ENCODE measurements at places on chromosomes 12 and 14. TPM values are rescaled to one million over a fixed set of nuclear protein-coding genes. Genes with fewer than 3 reads are reported as not detected.

KLRC3 gene
- total RNA-seq, result not detected

GRCh38 chr12:131681257-131681620 is 29.7 kb upstream of the SFSWAP start:
- DNase-seq, result no peak

LAG3 gene
- total RNA-seq, result not detected

- DNase-seq, result peak; percentile 94
Measured at GRCh38 chr12:65891987-65892481, 67.8 kb downstream of the HMGA2 start.

TTC9 gene
- total RNA-seq, result 1.1 TPM

DNA sequence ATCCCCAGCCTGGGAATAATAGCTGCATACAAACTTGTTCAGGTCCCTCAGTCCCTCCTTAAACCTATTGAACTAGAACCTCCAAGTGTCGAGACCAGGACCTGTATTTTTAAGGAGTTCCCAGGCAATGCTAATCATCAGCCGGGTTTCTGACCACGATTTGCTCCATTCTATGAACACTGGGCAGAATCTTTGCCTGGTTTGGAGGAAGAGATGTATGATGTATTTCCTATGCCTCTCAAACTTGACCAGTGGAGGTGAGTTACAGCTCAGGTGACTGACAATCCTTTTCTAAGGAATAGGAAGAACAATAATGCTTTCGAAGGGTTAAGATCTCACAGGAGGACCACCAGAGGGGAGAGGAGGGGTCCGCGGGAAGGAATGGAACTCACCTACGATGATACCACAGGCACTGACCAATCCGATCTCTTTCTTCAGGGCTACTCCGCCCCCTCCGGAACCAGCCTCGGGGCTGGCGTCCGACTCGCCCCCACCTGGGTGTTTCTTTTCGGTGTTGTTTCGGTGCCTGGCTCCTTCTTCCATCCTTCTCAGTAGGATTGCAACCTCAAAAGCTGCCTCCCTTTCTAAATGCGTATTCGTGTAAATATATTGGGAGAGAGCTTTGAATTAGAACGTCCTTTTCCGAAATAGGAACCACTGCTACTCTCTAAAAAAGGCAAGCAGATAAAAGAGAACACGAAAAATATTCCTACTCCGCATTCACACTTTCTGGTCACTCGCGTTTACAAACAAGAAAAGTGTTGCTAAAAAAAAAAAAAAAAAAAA is 895 bp downstream of the SLC7A8 start:
- no peak for DNase-seq

CD27 gene
- not detected for total RNA-seq

GRCh38 chr14:88786715-88787114 is 6.0 kb downstream of the EML5 start:
- DNase-seq, result no peak

GRCh38 chr14:71536015-71536740 is 396.1 kb upstream of the RGS6 start:
- no peak for DNase-seq

NOVA1 gene
- not detected for total RNA-seq

DNA sequence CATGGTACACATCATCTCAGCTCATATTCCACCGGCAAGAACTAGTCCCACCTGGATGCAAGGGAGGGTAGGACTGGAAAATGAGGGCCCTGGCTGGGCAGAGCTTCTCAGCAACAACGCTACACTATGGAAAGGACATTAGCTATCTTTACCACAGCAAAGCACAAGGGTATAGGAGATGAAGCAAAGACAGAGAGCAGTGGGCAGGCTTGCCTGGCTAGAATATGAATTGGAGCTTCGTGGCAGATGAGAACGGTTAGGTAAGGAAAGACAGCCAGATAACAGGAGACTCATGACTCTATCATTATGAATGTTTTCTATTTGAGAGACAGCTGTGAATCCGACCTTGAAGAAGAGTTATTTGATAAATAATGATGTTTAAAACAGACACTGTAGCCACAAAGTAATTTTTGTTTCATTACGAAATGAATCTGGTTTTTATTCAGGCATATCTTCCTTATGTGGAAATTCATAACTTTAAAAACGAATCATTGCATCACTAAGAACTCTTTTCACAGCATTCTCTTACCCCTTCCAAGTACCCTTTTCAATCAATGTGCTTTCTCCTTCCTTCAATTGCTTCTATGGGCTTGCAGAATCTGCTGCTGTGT is 59.1 kb upstream of the PCED1B start:
- no peak for DNase-seq

VASH1 gene
- total RNA-seq, result 3.5 TPM

DNA sequence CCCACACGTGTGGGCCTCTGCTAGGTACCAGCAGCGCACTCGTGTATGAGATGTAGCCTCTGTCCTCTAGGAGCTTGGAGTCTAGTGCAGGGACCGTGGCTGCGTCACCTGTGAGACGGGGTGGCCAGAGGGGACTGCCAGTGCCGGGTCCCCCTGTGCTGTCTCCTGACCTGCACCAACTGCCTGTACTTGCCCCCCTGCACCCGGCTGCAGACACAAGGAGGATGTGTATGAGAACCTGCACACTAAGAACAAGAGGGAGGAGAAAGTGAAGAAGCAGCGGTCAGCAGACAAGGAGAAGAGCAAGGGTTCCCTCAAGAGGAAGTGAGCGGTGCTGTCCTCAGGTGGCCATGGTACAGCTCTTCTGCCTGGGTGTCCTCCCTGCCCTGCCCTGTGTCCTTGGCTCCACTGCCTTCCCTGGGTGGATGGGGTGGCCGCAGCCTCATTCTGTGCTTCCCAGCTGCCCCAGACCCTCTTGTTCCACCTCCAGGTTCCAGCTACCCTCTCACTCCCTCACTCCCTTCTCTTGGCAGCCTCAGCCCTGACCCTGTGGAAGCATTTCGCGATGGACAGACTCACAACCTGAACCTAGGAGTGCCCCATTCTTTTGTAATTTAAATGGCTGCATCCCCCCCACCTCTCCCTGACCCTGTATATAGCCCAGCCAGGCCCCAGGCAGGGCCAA is 9.6 kb downstream of the PTPN6 start:
- no peak for DNase-seq

DNA sequence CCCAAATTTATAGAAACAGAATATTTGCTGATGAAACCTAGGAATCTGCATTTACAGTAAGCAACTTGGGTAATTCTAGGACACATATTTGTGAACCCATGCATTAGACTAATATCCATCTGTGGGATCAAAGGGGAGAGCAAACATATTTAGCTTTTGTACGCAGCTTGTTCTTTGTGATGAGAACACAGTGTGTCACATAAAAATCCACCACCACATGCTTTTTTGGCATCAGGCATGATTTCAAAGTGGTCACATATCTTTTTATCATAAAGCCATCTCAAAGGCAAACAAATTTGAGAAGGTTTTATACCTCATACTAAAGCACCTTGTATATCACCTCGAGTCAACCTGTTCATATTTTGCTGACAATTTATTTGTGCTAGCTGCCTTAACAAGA is 15.7 kb downstream of the DNAL1 start:
- DNase-seq, result no peak

DNA sequence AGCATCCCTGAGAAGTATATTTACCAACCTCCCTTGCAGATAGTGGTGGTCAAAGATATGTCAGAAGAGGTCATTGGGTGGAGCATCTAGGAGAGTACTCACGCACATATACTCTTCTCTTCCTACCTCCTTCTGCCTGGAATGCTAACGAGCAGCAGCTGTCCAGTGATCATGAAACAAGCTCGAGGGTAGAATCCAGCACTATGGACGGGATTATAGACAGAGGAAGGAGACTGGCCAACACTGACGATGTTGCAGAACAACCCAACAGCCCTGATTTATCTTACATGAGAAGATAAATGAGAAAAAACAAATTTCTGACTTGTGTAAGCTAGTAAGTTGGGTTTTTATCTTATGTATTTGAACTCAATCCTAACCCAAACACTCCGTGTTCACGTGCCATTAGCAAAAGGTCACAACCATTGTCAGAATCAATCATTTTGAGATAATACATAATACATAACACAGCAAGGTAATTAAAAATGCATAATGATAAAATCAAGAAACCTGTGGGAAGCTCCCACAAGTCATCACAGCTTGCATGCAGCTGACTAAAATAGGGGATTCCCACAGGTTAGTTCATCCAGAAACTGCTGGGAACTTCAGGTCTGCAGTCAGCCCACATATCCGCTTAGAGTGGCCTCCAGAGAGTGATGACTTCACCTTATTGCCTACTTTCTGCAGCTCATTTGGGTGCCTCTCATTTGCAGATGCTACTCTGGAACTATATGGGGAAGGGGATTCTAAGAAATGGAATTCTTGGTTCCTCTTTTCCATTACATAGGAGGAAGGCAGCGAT is 36.3 kb upstream of the STK38L start:
- peak; percentile 45 for DNase-seq

DNA sequence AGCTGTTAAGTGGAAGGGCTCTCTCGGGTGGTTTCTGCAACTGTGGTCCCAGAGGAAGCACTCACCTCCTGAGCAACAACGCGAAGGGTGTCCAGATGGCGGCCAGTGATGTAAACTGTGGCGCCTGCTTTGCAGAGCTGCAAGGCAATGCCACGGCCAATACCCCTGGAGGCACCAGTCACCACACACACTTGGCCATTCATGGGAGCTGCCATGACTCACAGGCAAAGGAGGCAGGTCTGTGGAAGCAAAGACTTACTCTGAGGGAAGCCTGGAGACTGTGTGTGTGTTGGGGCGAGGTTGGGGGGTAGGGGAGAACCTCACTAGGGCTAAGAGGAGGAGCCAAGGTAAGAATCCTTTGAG is 707 bp downstream of the DHRS1 start:
- DNase-seq, result peak; percentile 34

DNA sequence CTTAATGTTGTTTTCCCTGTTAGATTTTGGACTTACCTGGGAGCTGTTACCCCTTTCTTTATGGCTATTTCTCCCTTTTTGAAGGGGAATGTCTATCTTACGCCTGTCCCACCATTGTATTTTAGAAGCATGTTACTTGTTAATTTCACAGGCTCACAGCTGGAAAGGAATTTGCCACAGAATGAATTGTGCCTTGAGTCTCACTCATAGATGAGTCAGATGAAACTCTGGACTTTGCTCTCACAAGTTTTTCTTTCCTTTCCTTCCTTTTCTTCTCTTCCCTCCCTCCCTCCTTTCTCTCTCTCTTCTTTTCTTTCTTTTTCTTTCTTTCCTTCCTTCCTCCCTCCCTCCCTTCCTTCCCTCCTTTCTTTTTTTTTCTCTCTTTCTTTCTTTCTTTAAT is 9.3 kb upstream of the ATF7IP start:
- DNase-seq, result no peak

PTGES3 gene
- total RNA-seq, result 222 TPM

DNA sequence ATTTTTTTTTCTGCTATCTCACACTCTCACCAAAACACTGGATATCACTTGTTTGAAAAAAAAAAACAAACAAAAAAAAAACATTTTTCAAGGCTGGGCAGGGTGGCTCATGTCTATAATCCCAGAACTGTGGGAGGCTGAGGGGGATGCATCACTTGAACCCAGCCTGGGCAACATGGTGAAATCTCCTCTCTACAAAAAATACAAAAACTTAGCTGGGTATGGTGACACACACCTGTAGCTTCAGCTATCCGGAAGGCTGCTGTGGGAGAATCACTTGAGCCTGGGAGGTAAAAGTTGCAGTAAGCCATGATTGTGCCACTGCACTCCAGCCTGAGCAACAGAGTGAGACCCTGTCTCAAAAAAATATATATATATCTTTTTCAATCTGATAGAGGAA is 66.2 kb downstream of the EPS8 start:
- no peak for DNase-seq

GRCh38 chr14:69363055-69363454 is 35.0 kb downstream of the ERH start:
- no peak for DNase-seq

DNA sequence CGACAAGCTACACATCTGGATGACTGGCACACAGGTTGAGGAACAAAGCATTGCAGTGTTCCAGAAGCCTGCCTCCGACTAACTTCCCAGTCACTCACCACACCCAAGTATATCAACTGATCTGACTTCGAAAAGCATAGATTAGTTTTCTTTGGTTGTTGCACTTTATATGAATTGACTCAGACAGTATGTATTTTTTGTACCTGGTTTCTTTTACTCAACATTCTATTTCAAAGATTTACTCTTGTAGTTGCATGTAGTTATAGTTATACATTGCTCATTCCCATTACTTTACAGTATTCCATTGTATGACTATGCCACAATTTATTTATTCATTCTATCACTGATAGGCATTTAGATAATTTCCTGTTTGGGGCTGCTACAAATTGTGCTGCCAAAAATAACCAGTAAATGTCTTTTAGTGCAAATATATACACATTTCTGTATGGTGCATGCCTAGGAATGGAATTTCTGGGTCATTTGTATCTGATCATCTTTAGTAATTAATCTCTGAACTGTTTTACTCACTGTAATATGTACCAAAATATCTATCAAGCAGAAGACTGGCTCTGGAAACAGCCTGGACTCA is 17.8 kb downstream of the PLCZ1 start:
- no peak for DNase-seq

DNA sequence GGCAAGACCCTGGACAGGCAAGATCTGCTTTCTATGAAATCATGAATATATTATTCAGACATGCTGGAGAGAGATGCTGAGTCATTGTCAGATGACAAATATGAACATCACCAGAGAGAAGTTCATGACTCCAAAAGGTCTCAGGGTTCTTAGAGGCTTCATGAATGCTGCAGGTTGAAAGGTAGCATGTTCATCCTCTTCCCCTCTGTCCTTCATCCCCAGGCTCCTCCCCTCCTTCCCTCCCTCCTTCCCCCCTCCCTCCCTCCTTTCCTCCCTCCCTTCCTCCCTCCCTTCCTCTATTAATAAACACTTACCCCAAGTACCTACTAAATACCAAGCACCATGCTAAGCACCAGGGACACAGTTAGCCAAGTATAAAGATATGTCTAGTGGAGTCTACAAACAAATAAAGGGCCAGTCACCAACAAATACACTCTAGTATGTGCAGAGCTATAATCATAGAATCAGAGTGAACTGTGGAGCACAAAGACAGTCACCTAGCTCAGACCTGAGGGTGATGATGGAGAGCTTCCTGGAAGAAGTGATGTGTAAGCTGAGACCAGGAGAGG is 46.2 kb downstream of the RPH3A start:
- DNase-seq, result peak; percentile 44

GRCh38 chr12:97960741-97961608 is 498.4 kb downstream of the RMST start:
- peak; percentile 40 for DNase-seq

DNA sequence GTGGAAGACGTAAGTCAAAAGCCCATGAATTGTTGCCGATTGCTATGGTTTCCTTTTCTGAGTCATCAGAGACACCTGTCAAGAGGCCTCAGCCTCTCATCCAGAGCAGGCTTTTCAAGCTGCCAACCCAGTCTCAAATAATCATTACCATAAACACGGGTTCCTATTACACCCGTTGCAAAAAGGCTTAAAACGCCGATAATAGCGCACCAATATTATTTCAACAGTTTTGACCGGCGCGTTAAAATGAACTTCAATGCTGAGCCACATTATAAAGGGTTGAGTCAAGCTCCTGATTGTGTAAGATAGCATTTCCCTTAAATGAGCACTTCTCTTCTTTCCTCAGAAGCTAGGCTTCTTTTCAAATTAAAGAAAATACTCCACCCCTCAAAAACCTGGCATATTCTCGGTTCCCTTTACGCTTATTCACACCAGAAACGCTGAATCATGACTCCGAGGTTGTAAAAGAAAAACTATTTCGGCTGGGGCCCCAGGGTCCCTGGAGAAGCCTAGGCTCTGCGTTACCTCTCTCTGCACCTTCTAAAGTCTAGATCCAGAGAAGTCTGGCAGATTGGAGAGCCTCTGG is 1.4 kb downstream of the TMTC1 start:
- DNase-seq, result peak; percentile 22

Measured in A172 (cell line).